Hematopoietic multipotent progenitor cell treated with erythropoietin and hydrocortisone succinate and interleukin-3 and kit ligand, for 6 days (in vitro differentiated cells): ENCODE measurements at places on chromosomes 12 and 14.

- DNase-seq = no peak
Measured at GRCh38 chr12:92210071-92210470, 64.4 kb upstream of the BTG1 start.

DNA sequence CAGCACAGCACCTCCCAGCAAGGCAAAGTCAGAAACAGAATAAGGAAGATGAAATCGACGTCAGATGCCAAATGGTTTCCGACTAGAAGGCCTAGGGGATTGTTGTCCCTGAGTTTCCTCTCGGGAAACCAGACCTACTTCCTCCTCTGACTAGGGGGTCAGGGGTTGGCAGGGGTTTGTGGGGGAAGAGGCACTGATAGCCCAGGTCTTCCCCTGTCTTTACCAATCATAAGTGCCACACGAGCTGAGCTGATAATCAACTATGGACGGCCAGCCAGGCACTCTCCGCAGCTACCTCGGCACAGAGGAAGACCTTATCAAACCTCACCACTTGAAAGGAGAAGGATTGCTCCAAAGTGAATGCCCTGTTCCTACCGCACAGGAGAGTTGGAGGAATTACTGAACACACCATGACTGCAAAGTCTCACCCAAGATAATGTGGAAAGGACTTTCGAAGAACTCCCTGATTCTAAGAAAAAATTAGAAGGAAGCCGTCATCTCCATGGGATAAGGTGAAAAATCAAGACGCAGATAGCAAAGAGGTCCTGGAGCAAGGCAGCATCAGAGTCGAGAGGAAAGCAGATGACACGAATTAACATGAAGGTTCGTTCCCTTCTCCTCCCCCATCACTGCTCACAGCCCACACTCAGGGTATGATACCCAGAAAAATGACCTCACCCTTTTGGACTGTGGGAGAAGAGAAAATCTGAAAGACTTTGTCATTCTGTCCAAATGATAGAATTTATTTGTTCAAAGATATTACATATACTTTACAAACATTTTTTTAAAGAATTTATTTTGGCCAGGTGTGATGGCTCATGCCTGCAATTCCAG, 77.7 kb upstream of the MED13L start:
- peak; percentile 17 for DNase-seq

DNA sequence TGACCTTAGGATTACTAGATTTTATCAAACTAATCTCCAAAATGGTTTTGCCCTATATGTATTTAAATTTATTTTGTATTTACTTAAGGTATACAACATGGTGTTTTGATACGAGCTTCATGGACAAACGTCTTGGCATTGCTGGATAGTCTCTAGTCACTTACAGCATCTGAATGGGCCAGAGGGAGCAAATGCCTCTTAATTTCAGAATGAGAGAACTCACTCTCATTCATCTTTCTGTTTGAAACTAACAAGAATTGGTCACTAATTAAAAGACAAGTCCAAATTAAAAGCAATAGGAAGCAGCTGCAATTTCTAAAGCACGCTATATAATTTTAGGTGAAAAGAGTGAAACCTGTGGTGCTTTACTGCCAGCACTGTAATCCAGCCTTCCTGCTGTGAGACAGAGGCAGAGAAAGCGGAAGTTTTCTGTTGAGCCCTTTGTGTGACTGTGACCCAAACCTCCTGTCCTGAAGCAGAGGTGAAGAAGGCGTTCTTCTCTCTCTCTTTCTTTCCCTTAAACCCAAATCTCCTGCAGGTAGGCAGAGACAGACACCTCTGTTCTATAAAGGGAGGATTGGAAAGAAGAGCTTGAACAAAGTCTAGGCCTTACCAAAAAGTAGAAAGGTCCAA, 184.6 kb upstream of the NAV3 start:
- no peak for DNase-seq

- DNase-seq = no peak
Measured at GRCh38 chr12:15146585-15146984, 74.6 kb downstream of the RERG start.

DNA sequence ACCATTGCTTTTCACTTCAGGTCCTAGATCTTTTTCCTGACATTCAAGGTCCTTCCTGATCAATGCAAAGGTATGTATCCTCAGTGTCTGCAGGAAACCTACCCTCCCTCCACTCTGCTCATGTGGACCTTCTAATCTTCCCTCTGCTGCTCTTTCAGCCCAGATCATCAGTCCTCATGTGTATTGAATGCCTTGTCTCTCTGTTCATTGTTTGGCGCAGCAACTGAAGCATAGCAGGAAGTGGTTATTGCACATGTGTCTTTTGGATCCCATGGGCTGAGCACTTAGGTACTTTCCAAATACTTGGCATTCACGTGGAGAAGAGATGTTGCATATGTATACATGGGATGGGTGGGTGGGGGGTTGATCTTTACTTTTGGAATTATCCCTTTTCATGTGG, 4.3 kb upstream of the NIN start:
- DNase-seq = no peak

GRCh38 chr12:103680591-103681141, 93.6 kb downstream of the STAB2 start:
- DNase-seq = peak; percentile 68

GRCh38 chr12:124740691-124741137, 123.0 kb downstream of the SCARB1 start:
- DNase-seq = no peak

DNA sequence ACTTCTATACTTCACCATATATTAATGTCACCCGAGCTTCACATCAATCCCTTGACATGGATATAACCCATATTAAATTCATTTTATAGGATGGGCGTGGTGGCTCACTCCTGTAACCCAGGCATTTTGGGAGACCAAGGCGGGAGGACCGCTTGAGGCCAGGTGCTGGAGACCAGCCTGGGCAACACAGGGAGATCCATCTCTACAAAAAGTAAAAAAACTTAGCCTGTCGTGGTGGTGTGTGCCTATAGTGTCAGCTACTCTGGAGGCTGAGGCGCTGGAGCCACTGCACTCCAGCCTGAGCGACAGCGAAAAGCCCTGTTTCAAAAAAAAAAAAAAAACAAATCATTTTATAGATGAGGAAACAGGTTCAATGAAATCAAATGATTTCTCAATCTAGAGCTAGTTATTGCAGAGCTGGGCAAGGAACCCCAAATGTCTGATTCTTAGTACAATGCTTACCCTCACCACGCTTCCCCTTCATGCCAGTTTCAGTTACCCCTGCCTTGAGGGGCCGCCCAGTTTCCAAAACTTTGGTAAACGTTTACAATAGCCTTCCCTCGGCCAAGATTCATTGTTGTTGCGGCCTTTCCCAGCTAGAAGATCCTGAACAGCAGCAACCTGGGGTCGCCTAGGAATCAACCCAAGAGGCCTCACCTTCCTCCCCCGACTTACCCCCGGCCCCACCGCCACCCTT, 751 bp downstream of the PSMB5 start:
- peak; percentile 48 for DNase-seq

GRCh38 chr12:53505086-53505485, 2.2 kb downstream of the NPFF start:
- no peak for DNase-seq

DNA sequence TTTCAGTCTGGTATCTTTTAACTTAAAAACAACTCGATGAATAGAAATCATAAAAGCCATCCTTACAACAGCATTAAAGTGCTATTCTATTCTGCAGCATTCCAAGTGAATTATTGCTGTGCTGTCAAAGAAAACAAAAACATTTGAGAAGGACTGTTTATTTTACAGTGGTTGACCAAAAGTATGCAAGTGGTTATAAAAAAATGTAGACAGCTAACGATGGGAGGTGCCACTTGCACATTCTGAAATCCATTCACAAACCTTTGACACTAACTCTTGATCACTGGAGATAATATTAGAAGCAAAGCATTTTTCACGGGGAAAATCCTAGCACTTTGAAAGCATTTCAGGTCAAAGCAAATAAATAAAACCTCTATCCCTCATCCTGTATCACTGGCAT, 55.6 kb downstream of the HMGA2 start:
- DNase-seq = no peak

- peak; percentile 63 for DNase-seq
Measured at GRCh38 chr12:51403681-51404136, 12.5 kb upstream of the GALNT6 start.

- no peak for DNase-seq
Measured at GRCh38 chr12:89568484-89568883, 42.6 kb upstream of the POC1B start.

DNA sequence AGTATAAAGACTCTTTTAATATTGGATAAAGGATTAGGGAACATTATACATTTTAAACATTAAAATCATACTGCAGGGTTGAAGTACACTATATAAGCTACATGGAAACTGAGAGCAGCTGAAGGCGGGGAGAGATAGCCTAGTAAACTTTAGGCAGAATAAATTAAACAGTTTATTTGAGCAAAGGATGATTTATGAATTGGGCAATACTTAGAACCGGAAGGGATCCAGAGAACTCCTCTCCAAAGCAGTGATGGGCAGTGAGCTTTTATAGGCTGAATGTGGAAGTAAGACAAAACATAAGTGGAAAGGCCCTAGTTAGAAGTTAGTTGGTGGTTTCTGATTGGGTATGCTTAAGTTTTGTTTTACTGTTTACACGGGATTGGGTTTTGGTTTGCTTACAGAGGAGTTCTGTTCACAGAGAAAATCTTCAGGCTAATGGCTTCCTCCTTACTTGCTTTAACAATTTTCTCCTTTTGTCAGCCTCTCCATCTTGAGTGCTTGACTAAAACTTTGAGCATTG, 18.9 kb downstream of the LEMD3 start:
- DNase-seq = no peak

GRCh38 chr12:92733181-92733580, 30.4 kb downstream of the PLEKHG7 start:
- no peak for DNase-seq

DNA sequence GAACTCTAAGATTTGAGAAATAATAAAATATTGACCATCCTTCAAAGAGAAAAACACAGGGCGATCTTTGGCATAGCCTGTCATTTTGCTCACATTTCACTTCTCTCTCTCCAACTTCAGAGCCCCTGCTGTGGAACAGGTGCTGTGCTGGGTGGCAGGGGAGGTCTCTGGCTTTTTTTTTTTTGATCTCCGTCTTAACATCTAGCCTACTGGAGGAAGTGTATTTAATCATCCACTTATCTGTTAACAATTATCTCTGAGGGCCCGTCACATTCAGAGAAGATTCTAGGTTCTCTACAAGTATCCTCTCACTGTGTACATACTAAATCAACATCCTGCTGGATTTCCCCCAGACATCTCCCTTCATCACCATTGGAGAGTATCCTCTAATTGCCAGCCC, 34.1 kb downstream of the CHST11 start:
- DNase-seq = no peak

GRCh38 chr14:64387232-64387781, 846 bp upstream of the MTHFD1 start:
- DNase-seq = no peak

DNA sequence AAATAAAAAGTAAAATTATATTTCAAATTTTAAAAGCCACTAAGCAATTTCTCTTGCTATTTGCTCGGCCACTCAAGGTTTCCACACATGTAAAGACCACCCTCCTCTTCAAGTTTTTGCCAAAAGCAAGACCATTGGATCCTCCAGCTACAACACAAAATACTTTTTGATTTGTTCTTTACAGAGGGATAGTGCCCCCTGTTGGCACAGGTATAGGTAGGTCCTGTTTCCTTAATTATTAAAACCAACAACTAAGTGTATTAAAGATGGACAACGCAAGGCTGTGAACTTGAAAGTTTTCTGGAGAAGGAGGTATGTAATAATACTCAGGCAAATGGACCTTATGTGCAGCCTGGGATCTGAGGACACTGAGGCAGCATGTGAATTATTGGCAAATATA, 23.8 kb downstream of the ATP6V1D start:
- peak; percentile 64 for DNase-seq

GRCh38 chr12:99746538-99746937, 99.0 kb downstream of the GARIN6 start:
- DNase-seq = no peak

DNA sequence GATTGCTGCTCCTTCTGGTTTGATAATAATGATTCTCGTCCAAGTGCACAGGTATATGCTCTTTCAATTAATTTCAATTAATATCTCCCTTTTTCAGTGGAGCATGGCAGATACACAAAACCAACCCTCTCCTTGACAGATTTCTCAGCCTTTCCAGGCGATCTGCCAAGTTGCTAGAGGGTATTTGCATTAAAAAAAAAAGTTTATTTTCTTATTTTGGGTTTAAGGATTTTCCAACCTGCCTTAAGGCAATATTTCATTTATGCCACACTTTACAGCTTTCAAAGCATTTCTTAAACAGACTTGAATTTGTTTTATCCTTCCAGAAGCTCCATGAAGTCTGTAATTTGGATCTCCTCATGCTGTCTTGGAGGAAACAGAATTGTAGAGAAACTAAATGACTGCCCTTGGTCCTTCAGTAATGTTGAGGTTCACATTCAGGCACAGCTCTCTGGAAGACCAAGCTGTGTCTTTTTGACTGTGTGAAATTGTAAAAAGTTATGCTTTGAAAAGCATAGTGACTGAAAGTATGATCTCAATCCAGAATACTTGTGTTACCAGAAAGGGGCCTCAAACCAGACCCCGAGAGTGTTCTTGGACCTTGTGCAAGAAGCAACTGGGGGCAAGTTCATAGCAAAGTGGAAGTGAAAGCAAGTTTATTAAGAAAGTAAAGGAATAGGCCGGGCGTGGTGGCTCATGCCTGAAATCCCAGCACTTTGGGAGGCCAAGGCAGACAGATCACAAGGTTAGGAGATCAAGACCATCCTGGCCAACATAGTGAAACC, 2.3 kb downstream of the DGLUCY start:
- peak; percentile 53 for DNase-seq

DNA sequence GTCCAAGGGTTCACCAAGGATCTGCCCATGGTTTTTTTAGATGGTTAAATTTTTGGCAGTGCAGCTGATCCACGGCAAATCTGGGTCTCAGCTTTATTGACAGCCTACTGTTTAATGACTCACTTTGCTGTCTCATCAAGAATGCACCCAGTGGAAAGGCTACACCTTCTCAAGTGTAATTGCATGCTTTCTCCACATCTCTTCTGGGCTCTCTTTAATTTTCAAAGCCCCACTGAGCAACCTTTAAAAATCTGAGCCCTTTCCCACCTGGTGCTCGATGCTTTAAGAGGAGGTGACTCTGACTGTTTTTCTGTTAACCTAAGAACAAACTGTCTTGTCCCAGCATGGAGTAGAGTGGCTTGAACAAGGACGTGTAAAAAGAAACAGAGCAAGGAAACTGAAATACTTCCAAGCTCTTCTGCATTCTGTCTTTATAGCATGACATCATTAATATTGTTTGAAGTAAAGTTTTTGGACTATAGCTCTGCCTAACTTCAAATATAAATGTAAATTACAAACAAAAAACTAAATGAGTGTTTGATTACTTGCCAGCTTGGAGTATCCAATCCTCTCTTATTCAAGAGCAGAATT, 214.2 kb upstream of the KRR1 start:
- DNase-seq = no peak

GRCh38 chr12:57377103-57377840, 53.6 kb downstream of the R3HDM2 start:
- DNase-seq = peak; percentile 96

DNA sequence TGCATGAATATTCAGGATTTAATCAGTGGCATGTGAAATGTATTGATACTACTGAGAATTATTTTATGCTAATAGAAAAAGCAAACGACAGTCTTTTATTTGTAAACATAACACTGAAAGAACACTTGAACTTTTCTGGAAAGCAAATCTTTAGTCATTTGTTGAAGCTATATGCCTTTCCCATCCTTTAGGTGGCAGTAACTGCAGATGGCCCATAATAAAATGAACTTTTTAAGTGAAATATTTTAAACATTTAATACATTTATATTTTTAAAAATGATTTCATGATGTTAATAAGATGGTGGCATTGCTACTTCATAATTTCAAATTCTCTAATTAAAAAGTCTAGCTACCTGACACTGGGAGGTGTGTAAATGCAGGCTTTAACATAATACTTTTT, 13.9 kb upstream of the KRR1 start:
- no peak for DNase-seq
